ENCODE measurements at places on chromosomes 3 and 15.

DNA sequence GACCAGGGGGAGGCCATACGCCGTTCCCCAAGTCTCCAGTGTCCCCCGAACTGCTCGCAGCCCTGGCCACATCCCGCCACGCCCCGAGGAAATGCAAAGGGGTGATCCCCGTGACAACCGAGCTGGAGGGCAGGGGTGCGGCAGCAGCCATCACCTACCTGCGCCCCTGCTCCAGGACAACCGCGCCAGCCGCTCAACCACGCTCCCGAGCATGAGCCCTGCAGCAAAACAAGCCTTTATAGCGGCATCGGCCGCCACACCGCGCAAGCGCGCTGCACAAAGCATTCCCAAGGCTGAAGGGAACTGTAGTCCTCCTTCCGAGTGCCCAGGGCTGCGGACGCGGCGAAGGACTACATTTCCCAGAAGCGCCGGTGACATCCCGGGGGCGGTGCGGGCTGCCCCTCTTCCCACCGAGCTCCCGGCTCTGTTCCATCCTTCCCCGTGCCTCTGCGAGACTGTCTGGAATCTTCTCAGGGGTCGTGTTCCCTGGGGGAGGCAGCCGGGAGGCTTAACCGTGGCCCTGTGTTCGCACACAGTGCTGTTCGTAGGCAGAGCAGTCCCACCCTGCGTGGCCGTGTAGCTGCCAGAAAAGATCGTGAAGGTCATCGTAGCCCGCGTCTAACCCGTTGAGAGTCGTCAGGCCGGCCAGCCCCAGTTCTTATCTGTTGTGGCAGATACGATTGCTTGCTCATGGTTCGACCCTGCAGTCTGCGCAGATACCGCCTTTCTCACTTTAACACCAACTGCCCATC lies at the start of gene ABCC5:
Gene ABCC5 (minus strand): TSS at position 213 of the 752 bp plus-strand sequence. CDS start 3,492 bp downstream, outside the sequence.
- peak; percentile 88 for DNase-seq

DNA sequence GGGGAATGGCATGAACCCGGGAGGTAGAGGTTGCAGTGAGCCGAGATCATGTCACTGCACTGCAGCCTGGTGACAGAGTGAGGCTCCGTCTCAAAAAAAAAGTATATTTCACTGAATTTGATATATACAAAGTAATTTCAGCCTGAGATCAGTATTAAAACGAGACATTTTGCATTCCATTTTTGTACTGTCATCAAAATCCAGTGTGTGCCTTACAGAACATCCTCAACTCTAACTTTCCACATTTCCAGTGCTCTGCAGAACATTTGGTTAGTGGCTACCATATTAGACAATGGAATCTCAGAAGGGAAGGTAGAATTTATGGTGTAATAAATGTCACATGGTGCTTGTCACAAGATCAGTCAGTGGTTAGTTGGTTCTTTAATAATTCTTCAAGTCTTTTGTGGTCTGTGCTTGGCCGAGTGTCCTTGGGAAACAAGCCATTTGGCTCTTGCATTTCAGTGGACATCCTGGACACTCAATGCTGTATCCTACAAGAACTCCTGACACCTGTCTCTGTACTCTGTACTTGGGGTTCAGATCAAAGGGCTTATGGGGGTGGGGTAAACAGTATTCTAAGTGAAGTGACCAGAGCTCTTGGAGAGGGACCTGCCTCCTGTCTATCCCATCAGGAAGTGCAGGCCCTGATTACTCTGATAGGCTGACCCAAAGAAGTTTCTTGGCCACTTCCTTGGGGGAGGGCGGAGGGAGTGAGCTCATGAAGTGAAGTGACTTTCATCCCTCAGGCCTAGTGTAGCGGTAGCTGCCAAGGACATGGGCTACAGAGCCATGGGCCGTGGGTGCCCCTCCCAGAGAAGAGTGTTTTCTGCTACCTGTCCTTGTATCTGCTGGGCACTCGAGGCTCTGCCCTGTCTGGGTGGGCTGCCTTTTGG lies 3.7 kb downstream of the ACVR2B start:
- DNase-seq: no peak

- DNase-seq: no peak
Measured at GRCh38 chr3:195221015-195221853, 49.7 kb downstream of the XXYLT1 start.

DNA sequence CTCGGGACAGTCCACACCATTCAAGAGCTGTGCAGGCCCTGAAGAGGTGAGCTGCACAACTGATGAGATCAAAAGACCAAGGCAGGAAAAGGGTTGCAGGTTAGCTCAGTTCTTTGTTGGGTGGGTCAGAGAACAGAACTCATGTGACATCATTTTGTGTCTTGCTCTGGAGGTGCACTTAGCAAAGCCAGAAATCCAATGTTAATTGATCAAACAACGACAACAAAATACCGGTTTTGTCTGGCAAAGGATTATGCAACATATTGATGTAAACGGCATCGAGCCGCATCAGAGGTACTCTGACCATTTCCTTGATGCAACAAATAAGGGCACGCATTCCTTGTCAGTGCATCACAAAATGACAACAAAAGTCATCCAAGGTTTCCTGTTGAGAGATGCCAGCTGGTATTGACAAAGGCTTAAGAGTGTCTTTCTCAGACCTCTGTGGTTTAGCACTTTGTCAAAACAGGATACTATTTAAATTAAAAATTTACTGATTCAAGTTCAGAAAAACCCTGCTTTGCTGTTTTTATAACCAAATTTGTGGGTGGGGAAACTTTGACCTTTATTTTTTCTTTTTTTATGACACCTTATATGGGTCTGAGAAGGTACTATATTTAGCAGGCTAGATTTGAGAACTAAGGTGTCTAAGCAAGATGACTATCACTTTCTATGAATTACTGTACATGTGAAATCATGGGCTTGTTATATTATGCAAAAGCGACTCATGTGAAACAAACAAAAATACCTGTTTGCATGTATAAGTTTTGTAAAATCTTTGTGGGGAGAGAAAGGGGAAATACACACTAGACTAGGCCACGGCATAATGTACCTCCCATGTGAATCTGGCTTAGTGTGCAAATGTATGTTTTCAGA lies 496.1 kb downstream of the FOXP1 start:
- no peak for DNase-seq

GRCh38 chr3:139836698-139837464 lies 98.1 kb upstream of the CLSTN2 start:
- DNase-seq: no peak

- DNase-seq: no peak
Measured at GRCh38 chr3:172316758-172317157, 131.5 kb downstream of the GHSR start.

DNA sequence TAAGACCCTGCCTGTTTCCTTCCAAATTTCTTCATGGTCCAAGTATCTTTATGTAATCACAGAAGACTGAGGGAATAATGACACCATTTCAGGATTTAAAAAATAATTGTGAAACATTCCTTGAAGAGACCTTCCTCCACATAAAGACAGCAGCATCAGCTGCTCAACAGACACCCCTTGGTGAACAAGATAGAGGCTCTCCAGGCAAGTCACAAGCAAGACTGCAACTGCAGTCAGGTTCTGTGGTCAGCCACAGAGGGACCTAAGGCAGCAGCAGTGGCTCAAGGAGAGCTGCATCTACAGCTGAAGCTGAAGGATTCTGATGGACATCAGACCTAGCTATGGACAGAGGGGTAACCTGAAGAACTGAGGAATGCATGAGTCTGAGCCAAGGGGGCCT lies 97.2 kb upstream of the C3orf80 start:
- DNase-seq: no peak

DNA sequence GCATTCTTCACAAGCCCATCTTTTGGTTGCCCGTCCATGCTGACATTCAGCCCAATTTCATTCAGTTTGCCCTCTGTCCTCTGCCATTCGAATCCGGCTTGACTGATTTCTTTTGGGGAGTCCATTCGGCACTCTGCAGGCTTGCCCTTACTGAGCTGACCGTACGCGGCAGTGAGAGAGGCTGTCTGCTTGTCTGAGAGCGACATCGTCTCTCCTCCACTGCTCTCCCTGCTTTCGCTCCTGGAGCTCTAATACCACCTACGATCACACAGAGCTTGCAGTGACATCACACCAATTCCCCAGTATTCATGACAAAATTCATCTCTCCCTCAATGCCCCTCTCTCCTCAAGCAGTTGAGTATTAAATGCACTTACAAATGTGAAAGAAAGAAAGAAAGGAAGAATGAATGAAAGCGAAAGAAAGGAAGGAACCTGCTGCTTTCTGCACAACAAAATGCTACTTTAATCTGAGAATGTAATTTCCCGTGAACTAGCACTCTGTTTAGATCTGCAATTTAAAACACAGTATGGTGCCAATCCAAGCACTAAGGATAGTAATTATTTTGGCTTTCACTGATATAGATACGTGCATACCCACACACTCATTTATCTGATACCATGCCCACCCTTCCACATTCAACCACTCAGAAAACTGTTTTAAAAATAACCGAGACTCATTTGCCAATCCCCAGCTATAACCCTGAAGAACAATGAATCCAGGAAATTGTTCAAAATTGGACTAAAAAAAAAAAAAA lies 89.5 kb downstream of the DHX30 start:
- no peak for DNase-seq

DNA sequence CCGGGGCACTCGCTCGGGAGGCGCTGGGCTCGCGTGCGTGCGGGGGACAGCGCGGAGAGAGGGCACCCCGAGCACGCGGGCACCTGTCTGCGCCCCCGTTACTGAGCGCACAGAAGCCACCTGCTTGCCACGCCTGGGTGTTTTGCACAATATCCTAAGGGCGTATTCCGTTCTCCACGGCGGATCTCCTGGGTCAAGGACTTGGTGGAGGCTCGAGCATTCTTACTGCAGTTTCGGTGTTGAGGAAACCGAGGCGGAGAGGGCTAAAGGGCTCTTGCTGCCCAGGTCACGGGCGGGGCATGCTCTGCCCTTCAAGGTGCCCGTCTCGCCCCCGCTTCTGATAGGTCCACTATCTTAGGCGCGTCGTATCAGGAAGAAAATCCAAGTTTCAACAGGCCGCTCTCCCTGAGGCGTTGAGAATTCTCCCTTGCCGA lies 526 bp downstream of the GPD1L start:
- peak; percentile 59 for DNase-seq

GRCh38 chr3:190132371-190132770 lies 11.7 kb upstream of the P3H2 start:
- no peak for DNase-seq

GRCh38 chr3:193829781-193830180 lies 236.8 kb downstream of the OPA1 start:
- no peak for DNase-seq

GRCh38 chr3:14209581-14210289 lies 31.1 kb downstream of the LSM3 start:
- no peak for DNase-seq

DNA sequence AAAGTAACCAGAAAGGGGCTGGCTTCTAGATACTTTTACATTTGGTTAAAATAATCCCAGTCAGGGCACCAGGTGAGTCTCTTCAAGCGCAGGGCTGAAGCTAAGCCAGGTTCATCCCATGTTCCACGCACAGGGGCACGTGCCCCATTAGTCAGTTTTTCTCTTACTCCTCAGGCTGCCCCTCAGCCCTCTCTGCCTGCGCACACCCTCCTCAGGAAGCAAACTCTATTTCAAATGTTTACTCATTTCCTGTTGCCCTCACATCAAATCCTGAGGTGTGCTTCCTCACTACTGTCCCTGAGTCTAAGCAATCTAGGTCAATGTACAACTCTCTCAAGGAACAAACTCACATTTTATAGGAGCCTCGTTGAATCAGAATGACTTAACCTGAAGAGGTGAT lies 48.5 kb downstream of the THBS1 start:
- DNase-seq: peak; percentile 72

DNA sequence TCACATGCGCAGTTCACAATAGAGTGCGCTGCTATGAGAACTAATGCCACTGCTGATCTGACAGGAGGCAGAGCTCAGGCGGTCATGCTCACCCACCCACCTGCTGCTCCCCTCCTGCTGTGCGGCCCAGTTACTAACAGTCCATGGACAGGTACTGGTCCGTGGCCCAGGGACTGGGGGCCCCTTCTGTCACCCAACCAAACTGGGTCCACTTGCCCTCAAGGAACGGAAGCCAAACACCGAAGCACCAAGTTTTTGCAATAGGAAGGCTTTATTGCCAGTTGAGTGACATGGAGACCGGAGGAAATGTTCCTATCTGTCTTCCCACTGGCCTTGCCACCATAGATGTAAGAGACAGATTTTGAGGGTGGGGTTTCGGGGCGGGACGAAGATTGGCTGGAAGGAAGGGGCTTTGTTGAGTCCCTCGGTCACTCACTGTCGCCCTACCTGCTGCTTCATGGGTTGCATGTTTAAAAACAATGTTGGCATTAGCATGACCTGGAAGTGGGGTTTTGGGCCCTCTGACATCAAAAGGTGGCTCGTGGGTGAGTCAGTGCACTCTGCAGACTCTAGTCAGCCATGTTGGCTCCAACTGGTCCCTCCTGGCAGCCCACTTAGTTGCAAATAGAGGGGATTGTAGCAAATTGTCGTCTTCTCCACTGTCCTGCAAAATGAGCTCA lies 141.0 kb downstream of the TJP1 start:
- peak; percentile 17 for DNase-seq

DNA sequence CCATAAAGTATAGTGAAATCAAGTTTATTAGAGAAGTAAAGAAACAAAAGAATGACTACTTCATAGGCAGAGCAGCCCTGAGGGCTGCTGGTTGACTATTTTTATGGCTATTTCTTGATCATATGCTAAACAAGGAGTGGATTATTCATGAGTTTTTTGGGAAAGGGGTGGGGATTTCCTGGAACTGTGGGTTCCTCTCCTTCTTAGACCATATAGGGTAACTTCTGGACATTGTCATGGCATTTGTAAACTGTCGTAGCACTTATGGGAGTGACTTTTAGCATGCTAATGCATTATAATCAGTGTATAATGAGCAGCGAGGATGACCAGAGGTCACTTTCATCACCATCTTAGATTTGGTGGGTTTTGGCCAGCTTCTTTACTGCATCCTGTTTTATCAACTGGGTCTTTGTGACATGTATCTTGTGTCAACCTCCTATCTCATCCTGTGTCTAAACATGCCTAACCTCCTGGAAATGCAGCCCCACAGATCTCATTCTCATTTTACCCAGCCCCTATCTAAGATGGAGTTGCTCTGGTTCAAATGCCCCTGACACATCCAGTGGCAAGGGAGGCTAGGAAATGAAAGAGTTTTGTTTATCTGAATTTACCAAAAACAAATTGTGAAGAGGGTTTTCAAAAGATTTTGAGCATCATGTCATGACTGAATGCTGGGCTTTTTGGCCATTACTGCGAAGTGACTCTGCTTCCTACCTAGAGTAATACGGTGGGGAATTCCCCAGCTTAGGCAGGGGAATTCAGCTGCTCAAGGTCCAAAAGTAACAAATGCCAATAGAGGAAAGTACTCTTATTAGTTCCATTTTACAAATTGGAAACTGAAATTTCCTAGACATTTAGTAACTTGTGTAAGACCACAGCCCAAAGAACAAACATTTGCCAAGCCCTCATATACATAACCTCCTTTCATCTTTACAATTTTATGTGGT lies 6.2 kb upstream of the SPSB4 start:
- no peak for DNase-seq

DNA sequence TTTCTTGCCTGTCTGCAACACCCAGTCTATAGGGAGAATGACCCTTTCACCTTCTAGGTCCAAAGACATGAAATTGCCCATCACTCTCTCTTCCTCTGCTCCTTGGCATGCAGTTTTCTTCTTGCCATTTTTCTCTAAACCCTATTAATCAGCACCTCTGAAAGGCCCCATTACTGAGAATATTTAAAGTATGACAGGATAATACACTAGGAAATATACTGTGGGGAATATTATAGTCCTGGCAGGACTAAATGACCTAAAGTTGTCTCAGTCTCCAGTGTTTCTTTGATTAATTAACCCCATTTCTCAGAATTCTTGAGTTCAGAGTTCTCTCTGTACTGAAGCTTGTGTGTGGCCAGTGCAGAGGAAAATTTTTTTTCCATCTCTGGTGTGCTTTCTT lies 730.7 kb downstream of the AGBL1 start:
- no peak for DNase-seq

GRCh38 chr15:29182590-29182989 lies 87.0 kb downstream of the NSMCE3 start:
- no peak for DNase-seq
